ENCODE measurements at places on chromosomes 11 and 22.

- no peak for DNase-seq
These were observed 364 bp upstream of the ABCC8 start for GRCh38 chr11:17477084-17477333.

- no peak for DNase-seq
These were observed 3.8 kb upstream of the FDX1 start for GRCh38 chr11:110425751-110426545.

DNA sequence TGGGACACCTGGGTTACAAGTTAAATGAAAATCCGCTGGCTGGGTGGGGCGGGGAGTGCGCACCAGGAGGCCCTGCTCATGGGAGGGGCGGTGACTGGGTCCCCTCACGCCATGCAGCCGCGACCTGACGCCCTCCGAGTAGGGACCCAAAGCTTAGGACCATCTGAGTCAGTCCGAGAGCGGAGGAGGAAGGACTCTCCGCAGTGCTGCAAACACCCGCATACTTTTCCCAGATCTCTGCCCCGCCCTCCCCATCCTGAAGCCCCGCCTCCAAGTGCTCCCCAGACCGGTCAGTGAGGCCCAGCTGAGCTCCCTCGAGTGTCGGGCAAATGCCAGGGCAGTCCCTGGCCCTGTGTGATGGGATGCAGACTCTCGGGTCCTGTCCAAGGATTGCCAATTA lies 6.6 kb upstream of the FLI1 start:
- DNase-seq, result no peak

- no peak for DNase-seq
These were observed 32.0 kb upstream of the SERPIND1 start for GRCh38 chr22:20741634-20742581.

DNA sequence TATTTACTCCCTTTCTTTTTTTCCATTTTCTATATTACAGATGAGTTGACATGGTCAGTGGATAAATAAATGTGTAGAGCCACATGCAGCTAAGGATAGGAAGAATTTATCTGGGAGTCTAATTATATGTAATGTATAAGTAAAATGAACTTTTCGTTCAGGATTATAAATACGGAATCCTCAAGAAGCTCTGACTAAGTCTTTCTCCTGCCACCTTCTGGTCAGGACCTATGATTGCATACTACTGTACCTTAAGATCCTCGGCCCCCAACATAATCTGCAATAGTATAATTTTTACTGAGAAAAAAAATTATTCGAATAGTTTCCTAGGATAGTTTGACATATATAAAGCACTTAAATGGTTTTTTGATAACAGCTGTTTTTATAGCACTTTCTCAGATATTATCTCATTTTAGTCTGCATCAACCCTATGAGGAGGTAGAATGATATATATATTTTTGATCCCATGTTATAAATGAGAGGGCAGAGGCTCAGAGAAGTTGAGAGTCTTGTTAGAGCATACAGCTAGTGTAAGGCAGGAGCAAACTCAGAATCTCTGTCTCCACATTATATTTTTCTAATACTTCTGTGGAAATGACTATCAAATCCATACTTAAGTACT lies 36.1 kb downstream of the CCDC90B start:
- no peak for DNase-seq

- no peak for DNase-seq
These were observed 101.1 kb upstream of the CRYBB3 start for GRCh38 chr22:25098445-25099081.

DNA sequence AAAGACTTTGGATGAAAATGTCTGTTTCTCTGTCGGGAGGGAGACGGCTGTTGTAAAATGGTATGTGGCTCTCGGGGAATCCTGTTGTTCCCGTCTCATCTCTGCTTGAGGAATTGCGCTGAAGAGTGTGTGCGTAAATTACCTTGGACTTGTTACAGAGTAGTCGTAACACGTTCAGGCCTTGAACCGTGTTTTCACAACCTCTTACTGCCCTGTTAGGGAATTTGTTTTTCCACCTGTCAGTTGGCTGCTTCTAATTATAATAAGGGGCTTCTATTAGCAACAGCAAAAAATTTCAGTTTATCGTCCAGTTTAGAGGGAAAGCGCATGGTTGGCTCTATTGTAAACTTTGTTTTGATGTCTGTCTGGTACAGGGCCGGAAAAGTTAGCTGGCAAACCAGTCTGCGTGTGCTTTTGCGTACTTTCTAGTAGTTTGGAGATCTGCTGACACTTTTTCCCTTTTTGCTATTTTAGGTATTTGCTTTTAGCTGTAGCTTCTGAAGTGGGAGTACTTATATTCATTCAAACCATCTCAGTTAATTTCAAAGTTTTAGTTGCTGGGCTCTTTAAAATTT lies 1.5 kb downstream of the HIPK3 start:
- no peak for DNase-seq

DNA sequence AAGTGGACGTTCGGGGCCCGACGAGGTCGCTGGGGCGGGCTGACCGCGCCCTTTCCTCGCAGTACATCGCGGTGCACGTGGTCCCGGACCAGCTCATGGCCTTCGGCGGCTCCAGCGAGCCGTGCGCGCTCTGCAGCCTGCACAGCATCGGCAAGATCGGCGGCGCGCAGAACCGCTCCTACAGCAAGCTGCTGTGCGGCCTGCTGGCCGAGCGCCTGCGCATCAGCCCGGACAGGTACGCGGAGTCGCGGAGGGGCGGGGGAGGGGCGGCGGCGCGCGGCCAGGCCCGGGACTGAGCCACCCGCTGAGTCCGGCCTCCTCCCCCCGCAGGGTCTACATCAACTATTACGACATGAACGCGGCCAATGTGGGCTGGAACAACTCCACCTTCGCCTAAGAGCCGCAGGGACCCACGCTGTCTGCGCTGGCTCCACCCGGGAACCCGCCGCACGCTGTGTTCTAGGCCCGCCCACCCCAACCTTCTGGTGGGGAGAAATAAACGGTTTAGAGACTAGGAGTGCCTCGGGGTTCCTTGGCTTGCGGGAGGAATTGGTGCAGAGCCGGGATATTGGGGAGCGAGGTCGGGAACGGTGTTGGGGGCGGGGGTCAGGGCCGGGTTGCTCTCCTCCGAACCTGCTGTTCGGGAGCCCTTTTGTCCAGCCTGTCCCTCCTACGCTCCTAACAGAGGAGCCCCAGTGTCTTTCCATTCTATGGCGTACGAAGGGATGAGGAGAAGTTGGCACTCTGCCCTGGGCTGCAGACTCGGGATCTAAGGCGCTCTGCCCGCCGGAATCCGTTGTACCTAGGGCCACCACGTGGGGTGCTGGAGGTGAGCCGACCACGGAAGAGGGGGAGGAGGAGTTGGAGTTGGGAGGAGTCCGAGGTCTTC lies 771 bp downstream of the MIF start:
- no peak for DNase-seq
